Right ventricle myocardium inferior (tissue), 1 donor: ENCODE measurements at places on chromosomes 1 and 21.

GRCh38 chr1:154730986-154731489 is 123.1 kb upstream of the ADAR start:
- DNase-seq: no peak

DNA sequence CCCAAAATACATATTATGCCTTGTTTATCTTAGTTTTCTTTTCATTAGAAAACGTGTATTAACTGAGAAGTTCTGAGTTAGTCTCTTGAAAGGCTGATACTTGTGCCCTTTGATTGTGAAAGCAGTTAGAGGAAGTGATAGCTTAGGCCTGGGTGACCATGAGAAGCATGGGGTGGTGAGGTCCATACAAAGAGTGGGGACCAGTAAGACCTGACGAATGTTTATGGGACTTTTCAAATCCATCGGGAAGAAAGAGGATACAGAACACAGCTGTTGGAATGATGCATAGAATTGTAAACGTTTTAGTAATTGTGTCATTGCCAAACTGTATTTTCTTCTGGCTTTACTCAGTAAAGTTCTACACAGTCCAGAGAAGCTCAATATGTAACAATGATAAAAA is 259.8 kb downstream of the LMO4 start:
- DNase-seq: no peak

DNA sequence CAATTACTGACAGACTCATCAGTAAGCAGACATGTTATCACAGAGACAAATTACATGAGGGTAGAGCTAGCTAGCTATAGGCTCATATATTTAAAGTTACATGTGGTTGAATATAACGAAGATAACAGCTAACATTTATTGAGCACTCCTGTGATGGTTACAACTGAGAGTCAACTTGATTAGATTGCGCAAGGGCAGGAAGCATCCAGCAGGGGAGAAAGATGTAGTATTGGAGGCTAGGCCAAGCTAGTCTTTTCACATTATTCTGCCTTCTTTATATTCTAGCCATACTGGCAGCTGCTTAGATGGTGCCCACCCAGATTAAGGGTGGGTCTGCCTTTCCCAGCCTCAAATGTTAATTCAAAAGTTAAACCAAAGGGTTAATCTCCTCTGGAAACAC is 37.1 kb downstream of the PIGK start:
- no peak for DNase-seq

DNA sequence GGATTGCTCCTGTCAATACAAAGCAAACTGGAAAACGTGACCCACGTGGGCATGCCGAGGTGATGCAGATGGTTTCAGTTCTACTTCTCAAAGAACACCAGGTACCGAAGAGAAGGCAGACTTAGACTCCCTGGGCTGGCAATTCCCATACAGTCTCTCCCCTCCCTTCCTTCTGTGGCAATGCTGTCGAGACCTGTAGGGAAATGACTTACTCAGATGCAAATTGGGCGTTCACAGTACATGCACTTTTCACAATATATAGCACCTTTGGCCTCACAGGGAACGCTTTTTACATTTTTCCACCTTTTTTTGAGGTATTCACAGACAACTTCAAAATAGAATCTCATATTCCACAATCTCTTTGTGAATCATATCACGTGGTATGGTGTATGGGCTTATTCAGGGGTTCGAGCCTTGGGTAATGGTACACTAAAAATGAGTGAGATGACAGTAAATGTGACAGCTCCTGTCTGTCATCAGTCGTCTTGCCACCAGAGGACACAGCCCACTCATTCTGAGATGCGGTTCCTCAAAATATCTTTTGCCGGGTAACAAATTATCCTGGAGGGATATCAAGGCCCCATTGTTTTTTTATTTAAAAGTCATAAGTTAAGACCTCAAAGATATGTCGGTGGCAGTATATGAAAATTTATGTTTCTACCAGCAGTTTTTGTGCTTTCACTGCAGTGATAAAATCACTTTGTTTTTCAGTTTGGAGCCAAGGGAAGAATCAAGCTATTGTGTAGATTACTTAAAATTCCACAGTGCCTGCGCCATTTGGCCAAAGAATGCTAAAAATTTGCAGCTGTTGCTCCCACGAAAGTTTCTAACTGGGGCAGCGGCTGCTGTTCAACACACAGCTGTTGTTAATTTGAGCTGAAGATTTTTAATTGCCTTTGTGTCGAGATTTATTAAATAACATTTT is 168.4 kb downstream of the ZZZ3 start:
- no peak for DNase-seq

DNA sequence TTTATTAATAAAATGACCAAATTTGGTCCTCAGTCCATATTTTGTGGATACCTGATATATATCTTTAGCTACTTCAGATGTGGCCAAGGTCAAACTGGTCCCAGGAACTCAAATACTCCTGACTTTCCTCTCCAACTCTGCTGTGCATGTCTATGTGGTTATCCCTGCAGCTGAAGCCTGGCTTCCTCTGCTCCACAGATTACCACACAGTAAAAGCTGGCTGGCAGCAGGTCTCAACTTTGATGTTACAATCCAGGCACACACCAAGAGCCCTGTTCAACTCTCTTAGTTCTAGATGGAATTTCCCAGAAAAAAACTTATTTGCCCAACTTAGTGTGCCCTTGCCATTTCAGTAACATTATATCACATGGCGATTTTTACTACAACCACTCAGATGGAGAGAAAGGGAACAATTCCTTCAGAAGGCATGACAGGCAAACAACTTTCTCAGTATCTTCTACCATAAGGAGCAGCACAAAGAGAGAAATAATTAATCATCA is 479.5 kb downstream of the PLPP3 start:
- DNase-seq: no peak

DNA sequence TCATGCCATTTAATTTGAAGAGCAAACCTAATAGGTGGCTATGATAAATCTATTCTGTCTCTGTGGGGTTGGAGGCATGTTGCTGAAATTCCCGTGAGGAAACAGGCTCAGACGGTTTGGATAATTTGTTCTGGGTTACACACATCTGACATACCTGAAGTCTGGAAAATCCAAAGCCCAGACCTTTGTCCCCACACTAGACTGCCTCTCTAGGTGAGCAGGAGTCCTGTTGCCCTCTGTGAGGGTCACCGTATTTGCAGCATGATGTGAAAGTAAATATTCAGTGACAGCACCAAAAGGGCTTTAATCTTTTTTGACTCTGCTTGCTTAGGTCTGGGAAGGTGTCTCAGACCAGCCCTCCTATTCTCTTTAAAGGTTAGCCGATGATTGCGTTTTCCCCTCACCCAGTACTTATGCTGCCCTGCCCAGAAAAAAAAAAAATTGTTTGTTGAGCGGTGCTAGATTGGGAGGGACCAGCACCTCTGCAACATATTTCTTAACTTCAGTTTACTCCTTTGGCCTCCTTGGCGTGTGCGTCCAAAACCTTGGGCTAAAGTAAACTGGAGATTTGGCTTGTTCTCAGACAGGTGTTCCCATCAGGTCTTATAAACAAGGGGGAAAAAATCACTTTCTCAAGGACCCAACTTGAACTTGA is 67.0 kb downstream of the CACHD1 start:
- no peak for DNase-seq

- DNase-seq: no peak
These were observed 581 bp downstream of the ETV3 start for GRCh38 chr1:157137408-157138219.

GRCh38 chr1:224175617-224176016 is 7.4 kb upstream of the DEGS1 start:
- no peak for DNase-seq

GRCh38 chr1:168466714-168467131 is 77.1 kb downstream of the XCL2 start:
- no peak for DNase-seq

GRCh38 chr1:202593845-202594244 is 116.4 kb downstream of the SYT2 start:
- no peak for DNase-seq

- DNase-seq: no peak
These were observed 54.5 kb downstream of the PAPPA2 start for GRCh38 chr1:176517484-176517883.

GRCh38 chr1:34529935-34530859 is 224.7 kb upstream of the GJB5 start:
- DNase-seq: no peak

- no peak for DNase-seq
These were observed 23.4 kb upstream of the ATF3 start for GRCh38 chr1:212585210-212585609.

DNA sequence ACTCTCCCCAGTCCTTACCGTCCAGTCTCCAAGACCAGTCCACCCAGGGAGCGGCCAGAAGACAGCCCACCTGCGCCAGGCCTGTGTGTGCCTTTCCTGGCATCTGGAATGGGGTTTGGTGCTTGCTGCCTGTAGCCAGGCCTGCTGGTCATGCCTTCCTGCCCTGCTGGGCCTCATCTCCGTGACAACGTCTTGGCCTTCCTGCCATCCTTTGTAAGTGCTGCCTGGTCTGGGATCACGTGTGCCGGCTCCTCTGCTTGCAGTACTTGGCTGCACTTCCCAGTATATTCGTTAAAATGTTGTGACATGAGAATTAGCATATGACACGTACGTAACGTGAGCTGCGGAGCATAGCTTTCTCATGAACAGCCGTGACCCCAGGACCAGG is 145.3 kb upstream of the COL6A1 start:
- no peak for DNase-seq

DNA sequence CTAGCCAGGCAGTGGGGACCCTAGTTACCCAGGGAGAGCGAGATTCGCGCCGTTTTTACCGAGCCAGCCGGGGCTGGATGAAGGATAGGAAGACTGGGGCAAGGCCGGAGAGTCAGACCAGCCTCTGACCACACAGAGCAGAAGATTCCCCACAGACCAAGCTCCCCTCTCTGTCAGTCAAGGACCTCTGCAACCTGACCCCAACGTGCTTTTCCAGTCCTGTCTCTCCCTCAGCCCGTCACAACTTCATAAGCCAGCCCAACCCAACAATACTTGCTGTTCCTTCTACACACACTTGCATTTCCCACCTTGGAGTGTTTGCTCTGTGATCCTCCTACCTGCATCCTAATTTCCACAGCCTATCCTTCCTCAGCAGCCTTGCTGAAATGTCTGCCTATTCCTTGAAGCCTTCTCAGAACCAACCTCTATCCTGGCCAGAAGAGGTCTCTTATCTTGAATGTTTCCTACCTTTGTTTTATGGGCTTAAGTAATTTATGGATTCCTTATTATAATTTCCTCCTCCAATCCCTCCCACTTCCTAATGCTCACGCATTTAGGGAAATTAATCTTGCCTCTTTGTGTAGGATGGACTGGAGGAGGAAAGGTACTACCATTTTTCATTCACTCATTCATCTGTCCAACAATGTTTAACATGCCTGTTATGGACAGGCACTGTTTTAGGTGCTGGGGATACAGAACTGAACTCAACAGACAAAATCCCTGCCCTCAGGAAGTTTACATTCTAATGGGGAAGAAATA is at the start of gene GSTM3:
Gene GSTM3 (minus strand): TSS at position 424 of the 759 bp plus-strand sequence. CDS start 751 bp downstream, outside the sequence.
- DNase-seq: no peak

DNA sequence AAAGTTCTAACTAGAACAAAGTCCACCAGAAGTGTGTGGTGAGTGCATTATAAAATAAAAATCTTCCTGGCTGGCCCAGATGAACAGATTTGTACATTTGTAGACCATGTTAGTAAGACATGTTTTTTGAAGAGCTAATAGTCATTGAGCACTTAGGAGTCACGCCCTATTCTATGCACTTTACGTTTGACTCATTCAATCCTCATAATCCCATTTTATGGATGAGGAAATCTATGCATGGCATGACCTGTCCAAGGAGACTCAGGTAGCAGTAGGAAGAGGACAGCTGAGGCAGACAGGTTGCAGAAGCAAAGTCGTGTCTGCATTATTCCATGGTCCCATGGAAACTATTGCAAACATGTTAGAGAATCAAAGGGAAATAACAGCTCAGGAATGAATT is 30.3 kb upstream of the LPAR3 start:
- DNase-seq: no peak

DNA sequence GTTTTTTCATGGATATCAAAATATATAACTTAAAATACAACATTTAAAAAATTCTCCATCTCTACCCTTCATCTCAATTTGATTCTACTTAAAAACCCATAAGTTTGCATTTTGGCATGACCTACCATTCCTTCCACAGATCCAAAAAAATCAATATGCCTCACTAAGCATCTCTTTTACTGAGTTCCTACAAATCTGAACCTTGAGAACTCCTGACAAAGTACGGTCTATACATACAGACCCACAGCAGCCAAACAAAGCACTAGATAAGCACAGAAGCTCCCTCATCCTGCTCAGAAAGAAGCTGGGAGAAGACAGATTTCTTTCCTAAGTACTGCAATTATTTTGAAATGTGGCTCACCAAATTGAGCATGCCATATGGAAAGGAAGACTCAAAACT is 167.5 kb downstream of the KCNT2 start:
- no peak for DNase-seq

- DNase-seq: peak; percentile 85
These were observed 4.4 kb upstream of the LGR6 start for GRCh38 chr1:202189001-202189790.

GRCh38 chr1:39788758-39789570 is at the start of gene BMP8B:
Gene BMP8B, minus strand, starts transcription at chr1:39788865. Its CDS starts 380 bp downstream, at chr1:39788485.
- DNase-seq: peak; percentile 84

DNA sequence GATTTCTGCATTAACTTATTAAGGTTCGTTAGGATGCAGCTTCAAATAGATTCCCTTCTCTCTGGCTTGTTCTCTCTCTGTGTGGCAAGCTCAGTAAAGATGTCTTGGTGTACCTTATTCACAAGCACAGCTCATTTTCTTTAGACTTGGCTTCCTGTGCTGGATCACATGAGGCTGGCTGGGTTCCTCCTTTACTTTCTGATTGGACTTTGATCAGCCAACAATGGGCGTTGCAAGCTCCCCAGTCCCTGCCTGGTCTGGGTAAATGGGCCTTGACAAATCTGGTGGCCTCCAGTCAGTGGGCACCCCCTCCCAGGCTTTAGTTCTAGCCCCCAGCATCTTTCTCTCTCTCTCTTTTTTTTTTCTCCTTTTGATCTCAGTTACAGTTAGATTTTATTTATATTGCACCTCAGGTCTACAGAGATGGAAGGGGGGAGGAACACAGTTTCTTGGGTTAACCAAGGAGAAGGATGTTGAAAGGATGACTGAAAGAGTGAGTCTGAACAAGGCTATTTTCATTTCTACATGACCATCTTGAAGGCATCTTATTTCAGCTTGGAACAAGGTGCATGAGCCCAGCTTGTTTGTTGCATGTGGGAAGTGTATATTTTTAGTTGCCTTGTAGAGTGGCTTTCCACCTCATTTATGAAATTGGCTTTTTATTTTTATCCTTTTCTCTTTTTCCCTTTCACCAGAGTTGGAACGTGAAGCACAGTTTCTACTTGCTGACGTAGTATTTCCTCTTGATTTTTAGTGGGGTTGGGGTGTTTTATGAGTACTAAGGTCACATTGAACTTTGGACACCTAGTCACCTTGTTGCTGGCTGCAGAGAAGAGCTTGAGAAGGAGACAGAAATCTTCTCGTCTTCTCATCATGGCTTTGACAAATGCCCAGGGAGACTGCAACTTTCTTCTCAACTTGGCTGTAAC is 77.1 kb downstream of the PBX1 start:
- no peak for DNase-seq

- DNase-seq: no peak
These were observed 69.0 kb downstream of the DHRS3 start for GRCh38 chr1:12548973-12549459.

DNA sequence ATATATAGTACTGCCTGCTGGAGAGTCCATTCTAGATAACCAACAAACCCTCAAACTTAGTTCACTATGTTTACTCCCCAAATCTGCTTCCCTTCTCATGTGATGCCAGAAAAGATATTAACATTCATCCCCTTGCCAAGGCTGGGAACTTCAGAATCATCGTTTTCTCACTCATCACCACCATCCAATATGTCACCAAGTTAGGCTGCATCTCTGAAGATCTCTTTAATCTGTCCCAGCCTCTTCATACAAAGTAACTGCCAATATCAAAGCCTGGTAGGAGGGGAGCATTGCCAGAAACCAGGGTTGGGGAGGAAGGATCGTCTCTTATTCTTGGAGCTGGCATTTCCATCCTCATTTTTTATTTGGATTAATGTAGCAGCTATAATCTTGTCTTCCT is 71.6 kb downstream of the XCL2 start:
- no peak for DNase-seq
